ENCODE measurements at places on chromosomes 13 and 19.

GRCh38 chr19:40280608-40281221, 4.4 kb downstream of the AKT2 start:
- no peak for DNase-seq

DNA sequence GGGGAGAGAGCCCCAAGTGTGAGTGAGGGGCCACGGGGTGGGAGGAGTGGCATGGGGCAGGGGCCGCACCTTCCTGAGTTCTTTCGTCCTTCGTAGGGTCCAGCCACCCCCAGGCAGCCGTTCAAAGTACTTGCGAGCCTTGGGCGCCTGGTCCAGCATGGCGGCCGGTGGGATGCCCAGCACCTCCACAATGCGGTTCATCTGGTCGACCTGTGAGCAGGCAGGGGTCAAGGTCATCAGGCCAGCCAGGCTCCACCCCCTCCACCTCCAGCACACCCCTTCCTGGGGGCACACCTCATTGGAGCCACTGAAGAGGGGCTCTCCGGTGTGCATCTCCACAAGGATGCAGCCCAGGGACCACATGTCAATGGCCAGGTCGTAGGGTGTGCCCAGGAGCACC, 6.7 kb downstream of the DYRK1B start:
- no peak for DNase-seq

DNA sequence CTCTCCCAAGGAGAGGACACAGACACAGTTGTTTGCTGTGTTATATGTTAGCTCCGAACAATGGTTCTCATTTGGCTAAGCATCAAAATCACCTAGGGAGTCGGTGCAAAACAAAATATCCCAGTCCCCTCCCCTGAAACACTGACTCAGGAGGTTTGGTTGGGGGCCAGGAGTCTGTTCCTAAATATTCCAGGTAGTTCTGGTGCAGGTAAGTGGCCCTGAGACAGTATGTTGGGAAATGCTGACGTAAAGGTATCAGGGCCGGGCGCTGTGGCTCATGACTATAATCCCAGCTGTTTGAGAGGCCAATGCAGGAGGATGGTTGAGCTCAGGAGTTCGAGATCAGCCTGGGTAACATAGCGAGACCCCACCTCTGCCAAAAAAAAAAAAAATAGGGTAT, 2.3 kb upstream of the MAP2K7 start:
- DNase-seq, result no peak

GRCh38 chr19:40806423-40807146, 7.6 kb downstream of the EGLN2 start:
- peak; percentile 63 for DNase-seq
